ENCODE measurements at places on chromosomes 2 and 18.

GRCh38 chr18:63514888-63515678, 27.1 kb upstream of the SERPINB12 start:
- no peak for DNase-seq

GRCh38 chr18:58856881-58857280, 7.8 kb upstream of the ZNF532 start:
- DNase-seq = no peak

- DNase-seq = no peak
Observed at GRCh38 chr2:59881218-59881617, 672.2 kb downstream of the BCL11A start.

DNA sequence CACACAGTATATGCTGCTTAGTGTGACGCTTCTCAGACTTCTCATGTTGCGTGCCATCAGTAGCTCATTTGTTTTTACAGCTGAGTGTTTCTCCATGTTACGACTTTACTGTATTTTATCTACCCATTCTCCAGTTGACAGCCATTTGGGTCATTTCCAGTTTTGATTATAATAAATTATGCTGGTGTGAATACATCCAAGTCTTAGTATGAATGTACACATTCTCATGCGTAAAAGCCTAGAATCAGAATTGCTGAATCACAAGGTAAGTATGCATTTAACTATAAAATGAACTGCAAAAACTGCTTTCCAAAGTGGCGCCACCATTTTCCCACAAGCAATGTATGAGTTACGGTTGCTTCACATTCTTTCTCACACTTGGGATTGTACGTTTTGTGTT, 184.2 kb upstream of the SLC35G4 start:
- DNase-seq = no peak

DNA sequence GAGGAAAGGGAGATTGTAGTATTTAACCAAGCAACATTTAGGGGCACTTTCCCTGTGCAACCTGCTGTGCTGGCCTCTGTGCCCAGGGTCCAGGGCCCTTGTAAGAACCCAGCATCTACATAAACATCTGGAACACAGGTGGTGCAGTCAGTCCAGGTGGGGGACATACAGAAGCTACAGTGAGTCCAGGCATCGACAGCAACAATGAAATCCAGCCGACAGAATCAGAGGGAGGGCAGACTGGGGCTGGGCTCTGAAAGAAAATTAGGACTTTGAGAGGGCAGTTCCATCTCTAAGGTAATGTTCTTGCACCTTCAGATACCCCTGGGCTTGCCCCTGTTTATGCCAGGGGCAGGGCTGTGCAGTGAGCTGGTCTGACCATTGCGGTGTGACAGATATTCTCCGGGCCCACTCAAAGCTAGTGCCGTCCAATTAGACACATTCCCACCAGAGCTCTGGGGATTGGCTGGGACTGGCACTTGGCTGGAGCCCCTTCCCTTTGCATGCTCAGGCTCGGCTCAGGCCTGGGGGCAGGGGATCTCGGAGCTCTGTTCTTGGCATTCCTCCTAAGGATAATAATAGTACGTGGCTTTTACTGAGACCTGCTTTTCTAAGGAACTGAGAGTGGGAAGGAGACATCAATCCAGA, 5.4 kb downstream of the LBH start:
- DNase-seq = no peak

GRCh38 chr2:26483957-26484565, 6.1 kb upstream of the OTOF start:
- no peak for DNase-seq

All from NCI-H187 treated with DMSO at 0.1 percent for 48 hours (cell line).